Ascending aorta (tissue), 2 donors: ENCODE measurements at places on chromosomes 7 and 10.

DNA sequence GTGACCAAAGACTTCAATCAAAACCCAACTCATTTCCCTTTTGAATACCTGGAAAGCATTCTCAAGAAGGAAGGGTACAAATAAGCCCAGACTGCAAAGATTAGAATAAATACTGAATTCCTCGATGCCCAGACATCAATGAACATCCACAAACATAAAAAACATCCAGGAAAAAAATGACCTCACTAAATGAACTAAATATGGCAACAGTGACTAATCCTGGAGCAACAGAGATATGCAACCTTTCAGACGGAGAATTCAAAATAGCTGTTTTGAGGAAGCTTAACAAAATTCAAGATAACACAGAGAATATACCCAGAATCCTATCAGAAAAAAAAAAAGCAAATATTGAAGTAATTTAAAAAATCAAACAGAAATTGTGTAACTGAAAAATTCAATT, 43.2 kb downstream of the PCLO start:
- DNase-seq, result no peak

DNA sequence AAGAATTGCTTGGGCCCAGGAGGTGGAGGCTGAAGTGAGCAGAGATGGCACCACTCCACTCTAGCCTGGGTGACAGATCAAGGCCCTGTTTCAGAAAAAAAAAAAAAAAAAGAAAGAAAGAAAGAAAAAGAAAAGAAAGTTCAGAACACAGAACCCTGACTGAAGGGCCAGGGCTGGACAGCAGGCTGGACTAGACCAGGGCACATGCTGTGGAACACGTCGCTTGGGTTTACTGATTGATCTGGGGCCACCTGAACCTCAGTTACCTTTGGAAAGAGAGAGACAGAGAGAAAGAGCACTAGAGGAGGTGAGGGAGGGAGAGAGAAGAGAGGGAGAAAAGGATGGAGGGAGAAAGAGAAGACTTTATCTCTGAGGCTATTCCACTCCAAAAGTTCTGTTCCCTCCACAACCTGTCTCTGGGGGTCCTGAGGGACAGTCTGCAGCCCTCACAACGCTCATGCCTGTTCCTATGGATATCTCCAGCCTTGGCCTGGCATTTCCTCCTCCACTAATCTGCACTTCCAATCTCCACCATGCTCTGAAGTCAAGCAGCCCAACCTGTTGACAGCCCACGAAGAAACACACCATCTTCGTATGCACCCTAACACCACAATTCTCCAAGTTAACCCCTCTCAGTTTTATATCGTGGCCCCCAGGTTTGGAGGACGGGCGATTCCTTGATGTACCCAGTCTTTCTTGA, 81.8 kb downstream of the COBL start:
- DNase-seq, result no peak

DNA sequence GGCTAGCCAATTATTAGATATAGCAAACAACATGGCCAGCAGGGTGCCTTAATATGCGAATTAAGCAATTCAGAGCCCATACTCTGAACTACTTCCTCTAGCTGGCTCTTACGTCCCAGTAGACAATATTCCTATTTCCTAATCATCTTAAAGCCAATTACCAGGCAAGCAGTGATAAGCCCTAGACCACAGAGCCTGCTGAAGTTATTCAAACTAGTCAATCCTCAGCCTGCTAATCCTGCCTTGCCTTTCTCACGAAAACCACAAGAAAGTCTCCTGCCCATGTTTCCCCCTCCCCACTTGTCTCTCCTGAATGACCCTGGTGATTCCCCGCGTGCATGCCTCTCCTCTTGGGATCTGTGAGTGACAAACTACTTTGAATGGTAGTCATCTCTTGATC, 86.8 kb upstream of the CACNA2D1 start:
- no peak for DNase-seq

- no peak for DNase-seq
Observed at GRCh38 chr10:26216585-26217395, at the start of gene GAD2. Gene GAD2, plus strand, starts transcription at chr10:26216774. Its CDS starts 36 bp downstream, at chr10:26216810.

DNA sequence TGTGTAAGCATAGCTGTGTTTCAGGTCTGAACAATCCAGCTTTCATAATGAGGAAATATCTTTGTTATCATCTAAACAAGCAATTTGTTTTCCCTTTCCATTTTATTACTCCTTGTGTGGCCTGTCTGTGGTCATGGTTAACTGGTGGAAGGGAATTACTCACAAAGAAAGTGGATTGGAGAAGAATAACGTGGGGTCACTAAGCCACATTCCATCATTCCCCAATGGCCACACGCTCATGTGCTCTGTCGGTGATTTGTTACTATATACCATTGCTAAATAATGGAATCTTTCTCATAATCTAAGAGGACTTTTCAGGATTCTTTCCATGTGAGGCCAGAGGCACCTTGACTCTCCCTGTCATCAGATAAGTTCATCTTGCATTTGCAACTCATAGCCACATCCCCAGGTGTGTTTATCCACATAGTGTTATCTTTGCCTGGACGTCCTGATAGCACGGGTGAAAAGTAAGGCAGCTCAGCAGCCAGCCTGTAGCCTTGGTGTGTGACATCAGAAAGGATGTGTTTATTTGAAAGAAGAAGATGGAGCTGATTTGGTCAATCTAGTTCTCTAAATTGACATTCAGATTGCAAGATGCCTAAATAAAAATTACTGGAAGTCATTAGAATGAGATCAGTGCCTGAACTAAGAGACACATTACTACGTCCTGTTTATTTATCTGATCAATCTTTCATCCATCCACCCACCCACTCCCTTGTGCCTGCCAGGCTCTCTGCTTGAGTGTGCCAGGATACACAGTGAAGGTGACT, 128.9 kb downstream of the CELF2 start:
- no peak for DNase-seq

GRCh38 chr10:36278176-36278575, 636.1 kb upstream of the FZD8 start:
- DNase-seq, result no peak

GRCh38 chr10:107708981-107709380, 544.5 kb upstream of the SORCS1 start:
- DNase-seq, result no peak

DNA sequence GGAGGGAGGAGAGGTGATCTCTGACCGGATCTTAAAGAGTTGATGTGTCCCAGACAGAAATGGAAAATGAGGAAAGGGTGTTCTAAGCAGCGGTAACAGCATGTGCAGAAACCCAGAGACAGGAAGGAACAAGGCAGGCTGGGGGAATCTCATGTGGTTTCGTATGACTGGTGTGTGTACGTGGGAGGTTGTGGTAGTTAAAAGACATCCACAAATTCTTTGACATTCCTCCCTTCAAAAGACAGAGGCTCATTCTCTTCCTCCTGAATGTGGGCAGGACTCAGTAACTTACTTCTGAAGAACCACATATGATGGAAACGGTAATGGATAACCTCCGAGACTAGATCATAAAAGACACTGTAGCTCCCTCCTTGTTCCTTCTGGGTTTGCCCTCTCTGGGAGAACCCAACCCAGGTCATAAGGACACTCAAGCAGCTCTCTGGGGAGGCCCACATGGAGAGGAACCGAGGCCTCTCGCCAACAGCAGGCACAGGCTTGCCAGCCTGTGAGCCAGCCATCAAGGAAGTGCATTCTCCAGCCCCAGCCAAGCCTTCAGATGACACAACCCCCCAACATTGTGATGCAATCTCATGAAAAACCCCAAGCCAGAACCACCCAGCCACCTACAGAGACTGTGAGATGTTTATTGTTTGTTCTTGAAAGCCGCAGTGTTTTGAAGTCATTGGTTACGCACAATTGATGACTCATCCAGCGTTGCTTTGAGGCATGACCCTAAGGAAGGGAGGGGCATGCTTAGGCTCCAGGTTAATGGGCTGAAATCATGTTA, 116.0 kb downstream of the SLIT1 start:
- DNase-seq, result no peak

- no peak for DNase-seq
Observed at GRCh38 chr10:124677749-124678556, 66.2 kb downstream of the FAM53B start.

- DNase-seq, result no peak
Observed at GRCh38 chr10:124681091-124681490, 63.1 kb downstream of the FAM53B start.

- no peak for DNase-seq
Observed at GRCh38 chr7:112296432-112296831, 89.9 kb downstream of the ZNF277 start.

GRCh38 chr10:57692255-57692980, 575.3 kb downstream of the IPMK start:
- no peak for DNase-seq

DNA sequence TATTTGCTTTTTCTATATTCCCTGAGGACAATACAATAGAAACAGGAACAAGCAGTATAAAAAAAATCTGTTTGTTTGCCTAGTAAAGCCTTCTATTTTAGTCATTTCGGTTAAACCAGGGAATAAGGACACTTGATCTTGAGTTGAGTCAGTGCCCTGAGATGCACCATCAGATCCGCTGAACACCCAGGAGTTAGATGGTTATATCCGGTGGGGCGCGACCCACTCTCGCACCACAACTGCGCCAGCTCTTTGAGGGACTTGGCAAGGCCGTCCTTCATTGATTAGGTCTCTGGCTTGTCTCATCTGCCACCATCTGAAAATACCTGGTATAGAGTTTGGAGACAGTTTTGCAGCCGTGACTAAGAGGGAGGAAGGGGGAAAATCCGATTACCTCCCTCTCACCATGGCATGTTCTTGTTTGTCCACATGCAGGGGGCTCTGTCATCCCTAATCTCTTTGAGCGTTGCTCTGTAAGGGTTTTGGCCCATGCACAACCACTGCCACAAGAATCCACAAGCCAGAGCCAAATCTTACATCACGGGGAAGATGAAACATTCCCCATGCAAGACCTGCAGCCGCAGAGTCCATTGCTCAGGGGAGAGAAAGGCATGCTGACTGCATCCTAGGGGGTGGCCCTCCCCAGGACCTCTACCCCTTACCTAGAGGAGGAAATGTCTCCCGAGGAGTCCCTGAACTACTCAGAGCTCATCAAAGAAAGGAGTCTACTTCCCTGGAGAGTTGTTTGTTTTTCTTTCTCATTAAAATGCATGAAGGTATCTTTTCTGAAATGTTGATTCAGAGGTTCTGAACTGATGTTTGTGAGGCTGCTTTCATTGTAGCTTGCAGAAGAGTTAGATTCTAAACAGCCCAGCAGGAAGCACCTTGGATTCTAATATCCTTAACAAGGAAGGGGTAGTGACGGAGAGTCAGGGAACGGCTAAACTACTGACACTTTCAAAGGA, 101.6 kb upstream of the FAM171A1 start:
- DNase-seq, result no peak

GRCh38 chr7:158302274-158303070, 285.2 kb downstream of the PTPRN2 start:
- no peak for DNase-seq

DNA sequence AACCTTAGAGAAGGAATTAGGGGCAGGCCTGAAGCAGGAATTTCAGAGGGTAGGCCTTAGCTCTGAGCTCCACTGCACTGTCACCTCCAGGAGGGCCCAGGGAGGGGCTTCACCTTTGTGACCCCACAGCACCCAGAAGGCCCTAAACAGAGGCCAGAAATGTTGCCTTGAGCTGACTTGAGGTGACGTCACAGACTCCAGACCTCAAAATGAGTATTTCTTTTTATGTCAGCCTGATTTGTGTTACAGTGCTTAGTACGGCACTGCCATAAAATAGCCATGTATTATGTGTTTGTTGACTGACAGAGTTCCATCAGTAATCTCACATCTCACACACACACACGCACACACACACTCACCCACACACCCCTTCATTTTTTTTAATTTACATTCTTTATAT, 211.2 kb downstream of the CCDC3 start:
- no peak for DNase-seq

DNA sequence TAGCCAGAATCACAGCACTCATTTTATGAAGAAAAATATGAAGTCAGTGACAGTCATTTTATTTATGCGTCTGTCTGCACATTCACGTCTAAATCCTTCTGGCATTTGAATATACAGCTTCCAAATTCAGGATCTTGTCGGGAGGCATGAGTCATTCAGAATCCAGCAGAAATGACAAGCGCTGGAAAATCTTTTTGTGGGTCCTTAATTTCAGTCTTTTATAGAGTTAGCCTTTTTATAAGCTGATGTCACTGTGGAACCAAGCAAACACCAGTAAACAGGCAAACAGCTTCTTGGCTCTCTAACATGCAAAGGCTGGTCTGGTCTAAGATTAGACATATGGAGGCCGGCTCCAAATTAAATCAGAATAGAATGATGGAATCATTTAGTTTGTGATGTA, 388.2 kb upstream of the TEX47 start:
- no peak for DNase-seq

DNA sequence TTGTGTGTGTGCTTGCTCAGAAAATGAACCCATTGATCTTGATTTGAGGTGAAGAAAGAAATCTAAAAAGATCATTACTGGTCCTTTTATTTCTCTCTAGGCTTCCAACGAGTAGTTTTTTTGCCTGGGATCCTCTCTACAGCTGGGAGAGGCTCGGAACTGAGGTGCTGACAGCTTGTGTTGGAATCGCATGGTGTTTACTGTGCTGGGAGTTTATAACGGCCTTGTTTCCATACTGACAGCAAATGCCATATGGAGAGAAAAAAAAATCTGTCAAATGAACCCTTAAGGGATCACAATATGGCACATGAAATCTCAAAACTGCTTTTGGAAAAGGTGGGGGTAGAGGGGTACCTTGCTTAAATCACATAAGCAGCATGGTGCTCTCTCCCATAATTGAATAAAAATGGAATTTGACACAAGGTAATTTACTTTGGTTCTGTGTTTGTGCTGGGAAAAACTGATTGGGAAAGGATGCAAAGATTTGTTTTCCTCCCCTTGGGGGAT, 165.0 kb downstream of the RGS10 start:
- DNase-seq, result no peak
